ENCODE measurements at places on chromosomes 2 and 18.

- DNase-seq: no peak
Observed at GRCh38 chr2:134365356-134365755, 111.5 kb downstream of the MGAT5 start.

- DNase-seq: no peak
Observed at GRCh38 chr18:28804512-28805202, 627.7 kb upstream of the CDH2 start.

DNA sequence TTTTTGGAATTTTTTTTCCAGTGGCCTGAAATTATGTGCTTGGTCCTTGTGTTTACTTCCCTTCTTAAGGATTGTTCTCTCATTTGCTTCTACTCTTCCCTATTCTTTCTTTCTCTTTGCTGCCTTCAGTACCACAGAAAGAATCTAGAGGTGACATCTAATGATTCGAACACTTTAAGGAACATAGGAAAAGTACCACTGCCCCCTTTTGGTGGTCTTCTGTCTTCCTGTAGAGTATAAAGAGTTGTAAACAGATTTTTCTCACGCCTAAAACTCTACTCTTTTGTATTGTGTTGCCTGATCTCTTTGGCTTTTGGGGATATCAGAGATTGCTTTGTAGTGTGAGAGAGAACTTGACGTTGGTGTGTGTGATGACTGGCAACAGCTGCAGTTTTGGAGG is 7.0 kb upstream of the SCTR start:
- DNase-seq: no peak

GRCh38 chr2:166792808-166793207 is 95.5 kb upstream of the XIRP2 start:
- no peak for DNase-seq

GRCh38 chr18:59189008-59189407 is 30.9 kb upstream of the GRP start:
- DNase-seq: no peak

- no peak for DNase-seq
Observed at GRCh38 chr2:122244598-122245229, 489.3 kb downstream of the TSN start.

DNA sequence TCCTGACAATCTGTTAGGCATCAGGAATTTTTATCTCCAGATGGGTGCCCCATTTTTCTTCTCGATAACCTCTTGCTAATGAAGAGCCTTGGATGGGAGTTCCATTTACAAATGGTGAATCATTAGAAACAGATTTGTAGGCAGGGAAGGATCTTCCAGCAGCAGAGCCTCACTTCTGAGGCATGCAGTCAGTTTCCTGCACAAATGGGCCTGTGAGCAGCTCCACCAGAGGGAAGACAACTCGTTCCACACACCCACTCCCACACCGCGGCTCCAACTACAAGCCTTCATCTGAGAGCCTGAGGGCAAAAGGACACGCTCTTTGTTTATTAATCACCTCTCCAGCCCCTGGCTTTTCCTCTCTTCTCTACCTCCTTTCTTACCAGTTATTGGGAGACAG is 108.5 kb downstream of the CTAGE1 start:
- DNase-seq: no peak

All from glomerular endothelial cell (primary cell).